KBM-7 (cell line): ENCODE measurements at places on chromosomes 16 and 17.

DNA sequence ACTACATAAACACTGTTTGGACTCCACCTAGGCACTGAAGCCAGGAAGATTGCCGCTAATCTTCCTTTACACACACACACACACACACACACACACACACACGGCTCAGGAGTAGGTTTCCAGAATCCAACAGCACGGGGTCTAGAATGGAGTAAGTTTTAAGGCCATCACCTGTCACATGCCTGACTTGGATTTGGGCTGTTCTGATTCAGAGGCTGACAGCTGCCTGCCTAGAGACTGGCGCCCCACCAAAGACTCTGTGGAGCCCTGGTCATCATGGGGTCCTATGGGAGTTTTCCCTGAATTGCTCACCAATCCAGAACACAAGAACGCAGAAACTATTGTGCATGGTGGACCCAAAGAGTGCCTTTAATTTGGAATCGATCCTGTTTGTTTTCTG is 10.9 kb downstream of the CDRT4 start:
- DNase-seq = no peak

DNA sequence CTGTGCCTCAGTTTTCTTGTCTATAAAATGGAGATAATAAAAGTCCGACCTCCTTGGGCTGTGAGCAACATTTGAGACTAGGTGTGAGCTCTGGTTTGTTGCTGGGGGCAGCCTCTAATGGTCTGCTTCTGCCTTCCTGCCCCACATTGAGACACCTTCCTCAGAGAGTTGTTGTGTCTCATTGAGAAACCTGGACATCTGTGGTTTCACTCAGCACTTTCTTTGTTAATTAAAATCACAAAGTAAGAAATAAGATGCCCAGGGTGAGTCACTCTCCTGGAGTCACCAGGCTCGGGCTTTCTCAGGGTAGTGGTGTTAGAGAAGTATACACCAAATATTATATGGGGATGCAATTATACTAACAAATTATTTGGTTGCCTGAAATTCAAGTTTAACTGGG is 389.2 kb upstream of the SALL1 start:
- no peak for DNase-seq

GRCh38 chr17:34156401-34156740 is 98.7 kb upstream of the CCL2 start:
- DNase-seq = no peak

GRCh38 chr17:57720386-57721035 is 24.6 kb downstream of the CCDC182 start:
- DNase-seq = no peak

DNA sequence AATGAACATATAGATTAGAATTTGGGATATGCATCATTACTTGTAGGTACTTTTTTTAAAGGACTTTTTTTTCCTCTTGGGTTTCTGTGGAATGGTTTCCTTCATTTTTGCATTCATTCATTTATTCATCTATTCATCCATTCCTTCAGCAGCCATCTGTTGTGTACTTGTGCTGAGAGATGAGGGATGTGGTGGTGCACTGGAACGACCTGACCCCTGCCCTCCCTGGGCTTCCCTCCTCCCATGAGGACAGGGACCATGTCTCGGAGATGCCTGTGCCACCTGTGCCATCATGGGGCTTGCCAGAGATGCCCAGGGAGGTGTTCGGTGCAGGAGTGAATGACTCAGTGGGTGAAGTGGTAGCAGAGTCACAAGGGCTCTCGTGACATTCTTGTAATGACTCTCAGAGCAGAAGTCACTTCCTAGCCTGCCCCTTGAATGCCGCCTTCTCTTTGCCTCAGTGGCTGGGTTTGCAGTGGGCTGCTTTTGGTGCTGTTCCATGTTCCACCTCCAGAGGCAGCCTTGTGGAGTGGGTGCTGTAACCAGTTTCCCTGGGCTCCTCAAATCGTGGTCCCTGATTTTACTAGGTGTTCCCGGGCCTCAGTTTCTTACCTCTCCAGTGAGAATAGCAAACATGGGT is 43.9 kb downstream of the CLEC16A start:
- DNase-seq = peak; percentile 28

GRCh38 chr16:66588981-66589713 is 9.9 kb downstream of the CMTM2 start:
- DNase-seq = peak; percentile 65

DNA sequence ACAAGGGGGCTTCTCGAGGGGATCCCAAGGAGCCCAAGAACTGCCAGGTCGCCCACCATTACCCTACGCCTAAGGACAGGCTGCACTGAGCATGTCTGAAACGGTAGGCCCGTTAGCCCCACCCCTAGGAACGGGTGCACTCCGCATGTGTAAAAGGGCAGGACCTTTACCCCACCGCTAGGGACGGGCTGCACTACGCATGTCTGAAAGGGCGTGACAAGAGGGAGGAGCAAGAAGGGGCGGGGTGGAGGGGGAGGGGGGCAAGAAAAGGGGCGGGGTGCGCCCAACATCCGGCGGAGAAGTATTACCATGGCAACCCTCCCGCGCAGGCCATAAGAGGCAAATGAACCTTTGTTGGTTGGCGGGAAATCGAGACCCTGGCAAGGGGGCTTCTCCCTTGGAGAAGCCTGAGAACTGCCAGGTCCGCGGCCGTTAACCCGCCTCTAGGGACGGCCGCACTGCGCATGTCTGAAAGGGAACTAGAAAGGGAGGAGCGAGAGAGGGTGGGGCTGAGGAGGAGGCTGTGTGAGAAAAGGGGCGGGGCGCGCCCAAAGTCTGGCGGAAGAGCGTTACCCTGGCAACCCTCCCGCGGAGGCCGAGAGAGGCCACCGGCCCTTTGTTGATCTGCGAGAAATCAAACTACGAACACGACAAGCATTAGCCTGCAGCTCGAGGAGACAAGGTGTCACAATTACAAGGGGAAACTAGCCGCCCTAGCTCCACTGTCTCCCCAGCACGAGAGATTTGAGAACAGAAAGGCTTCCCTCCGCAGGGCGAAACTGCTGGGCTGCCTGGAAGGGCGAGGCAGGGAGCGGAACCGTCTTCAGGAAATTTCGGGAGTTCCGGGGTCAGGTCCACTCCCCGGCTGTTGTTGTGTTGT is 2046.8 kb downstream of the TP53TG3F start:
- DNase-seq = no peak

- no peak for DNase-seq
Observed at GRCh38 chr17:45279898-45280297, 18.0 kb upstream of the SPATA32 start.

DNA sequence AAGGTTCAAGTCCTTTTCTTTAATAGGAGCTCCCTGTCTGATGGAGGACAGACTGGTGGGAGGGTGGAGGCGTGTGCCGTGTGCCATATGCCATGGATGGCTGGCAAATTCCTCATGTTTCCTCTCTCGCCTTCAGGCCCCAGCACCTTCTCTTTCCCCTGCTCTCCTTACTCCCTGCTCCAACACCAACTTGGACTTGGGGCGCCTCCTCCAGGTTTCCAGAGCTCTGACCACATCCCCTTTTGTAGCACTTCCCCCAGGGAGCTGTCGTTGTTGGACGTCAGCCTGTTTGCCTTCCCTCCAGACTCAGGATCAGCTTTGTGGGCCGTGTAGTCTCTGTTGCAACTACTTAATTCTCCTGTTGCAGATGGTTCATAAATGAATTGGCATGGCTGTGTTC is 30.7 kb downstream of the TMC7 start:
- DNase-seq = peak; percentile 80

GRCh38 chr17:10071141-10071540 is 127.3 kb downstream of the GAS7 start:
- DNase-seq = no peak

DNA sequence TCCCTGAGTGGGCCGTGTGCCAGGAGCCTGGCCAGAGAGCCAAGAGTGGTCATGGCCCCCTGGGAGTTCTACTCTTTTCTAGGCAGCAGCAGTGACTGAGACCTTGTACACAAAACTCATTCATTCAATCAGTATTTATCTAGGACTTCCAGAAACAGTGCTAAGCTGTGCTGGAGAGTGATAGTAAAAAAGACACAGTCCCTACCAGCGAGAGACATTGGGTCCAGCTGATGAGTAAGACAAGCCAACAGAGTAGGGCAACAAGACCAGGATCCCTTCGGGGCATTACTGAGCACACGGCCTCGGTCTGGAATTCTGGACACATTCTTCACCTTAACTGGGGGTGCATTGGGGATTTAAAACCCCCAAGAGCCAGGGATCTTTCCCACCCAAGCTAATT is 20.2 kb downstream of the CBX4 start:
- DNase-seq = no peak

DNA sequence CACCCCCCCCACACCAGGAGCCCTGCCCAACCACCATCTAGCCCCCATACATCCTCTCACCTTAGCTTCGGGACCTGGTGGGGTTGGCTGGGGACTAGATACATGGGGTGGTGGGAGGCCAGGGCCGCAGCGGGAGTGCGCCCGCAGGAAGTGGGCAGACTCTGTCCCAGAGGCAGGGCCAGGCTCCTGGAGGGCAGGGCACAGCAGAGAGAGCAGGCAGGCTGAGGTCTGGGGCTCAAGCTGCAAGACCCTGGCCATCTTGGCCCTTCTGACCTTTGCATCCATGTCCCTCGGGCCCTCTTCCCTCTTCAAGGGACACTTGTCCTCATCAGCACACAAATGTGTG is 2.7 kb downstream of the ENKD1 start:
- no peak for DNase-seq

DNA sequence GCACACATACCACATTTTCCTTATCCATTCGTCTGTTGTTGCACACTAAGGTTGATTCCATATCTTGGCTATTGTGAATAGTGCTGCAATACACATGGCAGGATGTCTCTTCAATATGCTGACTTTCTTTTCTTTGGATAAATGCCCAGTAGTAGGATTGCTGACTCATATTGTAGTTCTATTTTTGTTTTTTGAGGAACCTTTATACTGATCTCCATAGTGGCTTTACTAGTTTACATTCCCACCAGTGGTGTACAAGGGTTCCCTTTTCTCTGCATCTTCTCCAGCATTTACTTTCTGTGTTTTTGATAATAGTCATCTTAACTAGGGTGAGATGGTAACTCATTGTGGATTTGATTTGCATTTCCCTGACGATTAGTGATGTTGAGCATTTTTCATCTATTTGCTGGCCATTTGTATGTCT is 118.1 kb downstream of the STXBP4 start:
- DNase-seq = peak; percentile 90

GRCh38 chr16:84574191-84574590 is 43.7 kb downstream of the COTL1 start:
- no peak for DNase-seq

DNA sequence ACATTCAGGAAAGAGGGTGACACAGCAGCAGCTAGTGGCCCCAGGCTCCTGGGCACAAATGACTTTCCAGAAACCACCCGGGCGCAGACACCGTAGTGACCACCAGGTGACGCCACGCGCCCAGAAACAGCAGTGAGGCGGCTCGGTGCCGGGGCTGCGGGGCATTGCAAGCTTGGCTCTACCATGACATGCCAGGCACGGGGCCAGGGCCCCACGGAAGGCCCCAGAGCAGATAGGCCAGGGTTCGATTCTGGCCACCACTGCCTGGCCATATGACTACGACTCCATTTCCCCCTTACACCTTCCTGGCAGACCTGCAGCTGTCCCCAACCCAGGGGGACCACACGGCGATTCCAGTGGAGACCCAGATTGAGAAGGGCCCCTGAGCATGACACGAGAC is 6.7 kb downstream of the RHBDF1 start:
- DNase-seq = peak; percentile 89

GRCh38 chr17:39697961-39698360 is 1.9 kb upstream of the ERBB2 start:
- no peak for DNase-seq

DNA sequence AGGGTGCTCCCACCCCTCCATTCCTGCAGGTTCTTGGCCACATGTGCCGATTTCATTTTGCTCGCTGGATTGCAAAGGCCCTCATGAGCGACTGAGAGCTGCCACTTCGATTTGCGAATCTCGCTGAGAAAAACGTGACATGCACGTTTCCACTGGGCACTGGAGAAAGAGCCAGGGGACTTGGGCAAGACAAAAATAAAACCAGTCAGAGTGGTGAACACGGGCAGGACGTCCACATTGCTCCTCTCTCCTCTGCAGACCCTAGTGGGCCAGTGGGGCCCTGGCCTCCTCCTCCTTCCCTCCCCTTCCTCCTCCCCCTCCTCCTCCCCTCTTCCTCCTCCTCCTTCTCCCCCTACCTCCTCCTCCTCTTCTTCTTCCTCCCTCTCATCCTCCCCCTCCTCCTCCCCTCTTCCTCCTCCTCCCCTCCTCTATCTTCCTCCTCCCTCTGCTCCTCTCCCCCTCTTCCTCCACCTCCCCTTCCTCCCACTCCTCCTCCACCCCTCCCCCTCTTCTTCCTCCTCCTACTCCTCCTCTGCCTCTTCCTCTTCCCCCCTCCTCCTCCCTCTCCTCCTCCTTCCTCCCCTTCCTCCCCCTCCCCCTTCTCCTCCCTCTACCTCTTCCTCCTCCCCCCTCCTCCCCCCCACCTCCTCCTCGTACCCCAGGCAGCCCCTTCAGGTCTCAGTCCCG is 28.1 kb upstream of the ENPP7 start:
- DNase-seq = no peak

- no peak for DNase-seq
Observed at GRCh38 chr16:46748775-46749705, 896 bp upstream of the MYLK3 start.

- DNase-seq = no peak
Observed at GRCh38 chr16:2748757-2749455, 3.5 kb upstream of the SRRM2 start.

DNA sequence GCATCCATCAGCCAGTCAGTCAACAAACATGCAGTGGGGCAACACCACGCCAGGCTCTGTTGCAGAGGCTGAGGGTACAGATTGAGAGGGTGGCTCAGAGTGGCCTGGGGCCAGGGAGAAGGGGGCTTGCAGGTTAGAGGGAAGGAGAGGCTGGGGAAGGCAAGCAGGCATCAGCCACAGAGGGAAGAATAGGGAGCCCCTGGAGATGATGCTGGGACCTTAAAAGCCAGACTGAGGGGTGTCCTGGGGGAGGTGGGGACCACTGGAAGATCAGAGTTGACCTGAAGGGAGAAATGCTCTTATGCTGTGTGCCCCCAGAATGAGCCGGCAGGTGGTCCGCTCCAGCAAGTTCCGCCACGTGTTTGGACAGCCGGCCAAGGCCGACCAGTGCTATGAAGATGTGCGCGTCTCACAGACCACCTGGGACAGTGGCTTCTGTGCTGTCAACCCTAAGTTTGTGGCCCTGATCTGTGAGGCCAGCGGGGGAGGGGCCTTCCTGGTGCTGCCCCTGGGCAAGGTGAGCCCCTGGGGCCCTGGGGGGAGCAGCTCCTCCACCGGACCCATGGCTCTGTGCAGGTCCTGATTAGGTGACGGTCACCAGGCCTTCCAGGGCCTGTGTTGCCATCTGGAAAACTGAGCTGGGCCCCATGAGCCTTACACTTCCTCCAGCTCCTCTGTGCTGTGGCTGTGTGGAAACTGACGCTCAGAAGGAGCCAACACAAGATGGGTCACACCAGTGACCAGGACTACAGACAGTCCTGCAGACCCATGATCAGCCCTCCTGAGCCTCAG is 1.7 kb downstream of the CORO1A start:
- DNase-seq = no peak

DNA sequence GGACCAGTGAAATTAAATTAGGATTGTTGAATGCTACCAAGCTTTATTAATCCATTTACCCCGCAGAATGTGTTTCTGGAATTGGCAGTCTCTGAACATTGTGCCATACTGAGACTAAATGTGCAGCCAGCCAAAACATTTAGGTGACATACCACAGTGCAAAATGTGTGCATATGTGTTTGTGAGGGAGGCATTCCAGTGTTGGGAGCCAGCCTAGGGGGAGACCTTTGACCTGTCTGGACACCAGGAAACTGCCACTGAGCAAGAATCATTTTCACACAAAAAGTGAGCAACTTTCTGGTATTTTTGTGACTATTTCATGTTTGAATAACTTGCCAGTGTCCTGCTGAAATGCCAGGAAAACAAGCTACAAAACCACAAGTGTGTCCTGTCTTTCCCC is 64.7 kb upstream of the SLC12A3 start:
- no peak for DNase-seq
